ENCODE measurements at places on chromosomes 5 and 9.

- DNase-seq: no peak
Measured at GRCh38 chr5:135880278-135880677, 15.4 kb downstream of the IL9 start.

DNA sequence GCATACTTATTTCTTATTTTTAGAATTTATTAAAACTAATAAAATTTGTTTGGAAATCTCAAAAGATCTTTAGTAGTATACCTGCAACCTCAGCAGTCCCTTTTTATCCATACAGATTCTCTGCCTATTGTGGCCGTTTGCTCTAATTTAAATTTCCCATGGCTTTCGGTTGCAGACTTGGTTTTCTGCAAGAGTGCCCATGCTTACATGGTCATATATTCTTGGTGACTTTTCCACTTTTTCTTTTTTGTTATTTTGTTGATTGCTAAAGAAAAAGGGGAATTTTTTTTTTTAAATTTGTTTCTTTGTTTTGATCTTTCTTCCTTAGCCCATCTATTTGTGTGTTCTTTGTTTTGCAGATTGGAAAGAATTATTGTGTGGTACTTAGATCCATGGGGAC lies 20.6 kb downstream of the ZCCHC7 start:
- DNase-seq: no peak

DNA sequence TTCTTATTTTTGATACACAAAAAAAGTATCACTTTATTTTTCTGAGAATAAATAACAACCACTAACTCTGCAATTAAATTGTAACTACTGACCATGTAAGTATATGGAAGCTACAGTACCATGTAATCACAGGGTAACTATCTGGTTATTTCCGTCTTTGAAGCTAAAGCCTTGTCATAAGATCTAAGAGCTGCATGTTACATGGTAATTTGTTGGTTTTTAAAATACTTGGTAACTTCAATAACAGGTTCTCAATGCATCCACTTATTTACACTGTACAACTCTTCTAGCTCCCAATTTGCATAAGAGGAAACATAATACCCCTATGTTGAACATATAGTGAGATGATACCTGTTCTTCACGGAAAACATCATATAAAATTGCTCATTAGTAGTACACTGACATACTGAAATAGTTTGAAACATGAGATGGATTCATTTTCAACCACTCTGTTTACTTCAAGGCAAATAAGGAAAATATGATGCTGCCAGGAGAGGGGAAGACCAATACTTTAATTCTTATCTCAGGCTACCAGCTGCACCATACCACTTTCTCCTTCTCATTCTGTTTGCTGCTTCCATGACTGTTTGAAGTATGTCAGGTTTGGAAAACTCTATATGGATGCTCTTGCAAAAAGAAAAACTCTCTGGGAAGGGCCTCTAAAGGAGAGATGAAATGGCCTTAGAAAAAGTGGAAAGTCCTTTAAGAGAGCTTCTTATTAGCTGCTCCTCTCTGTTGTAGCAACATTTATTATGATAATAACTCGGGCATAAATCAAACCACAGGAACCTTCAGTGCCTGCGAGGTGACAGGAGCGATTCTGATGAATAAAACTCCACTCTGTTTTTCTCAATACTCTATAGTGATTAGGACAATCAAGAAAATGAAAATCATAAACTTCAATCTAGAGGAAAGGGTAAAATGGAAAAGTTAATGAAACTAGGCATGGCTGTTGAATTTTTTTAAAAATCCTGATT lies 150.2 kb downstream of the KIAA0825 start:
- no peak for DNase-seq

GRCh38 chr5:73640861-73641320 lies 14.9 kb downstream of the ARHGEF28 start:
- DNase-seq: no peak

- DNase-seq: no peak
Measured at GRCh38 chr9:8062459-8062858, 262.9 kb upstream of the DMAC1 start.

DNA sequence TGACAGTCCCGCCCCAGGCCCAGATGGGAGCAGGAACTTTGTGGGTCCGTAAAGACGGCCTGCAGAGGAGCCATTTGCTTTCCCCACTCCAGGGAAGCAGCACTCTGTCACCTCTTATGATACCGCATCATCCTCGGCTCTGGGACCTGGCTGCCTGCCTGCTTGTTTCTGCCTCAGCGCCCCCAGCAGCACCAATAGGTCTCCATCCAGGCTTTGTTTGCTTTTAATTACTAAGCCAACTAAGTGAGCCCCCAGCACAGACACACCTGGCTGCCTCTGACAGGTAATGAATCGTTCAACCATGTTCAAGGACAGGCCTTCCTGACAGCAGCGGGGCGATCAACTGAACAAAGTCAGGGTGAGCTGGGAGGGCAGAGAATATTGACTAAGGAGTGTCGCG lies 141.4 kb downstream of the C5orf15 start:
- no peak for DNase-seq

DNA sequence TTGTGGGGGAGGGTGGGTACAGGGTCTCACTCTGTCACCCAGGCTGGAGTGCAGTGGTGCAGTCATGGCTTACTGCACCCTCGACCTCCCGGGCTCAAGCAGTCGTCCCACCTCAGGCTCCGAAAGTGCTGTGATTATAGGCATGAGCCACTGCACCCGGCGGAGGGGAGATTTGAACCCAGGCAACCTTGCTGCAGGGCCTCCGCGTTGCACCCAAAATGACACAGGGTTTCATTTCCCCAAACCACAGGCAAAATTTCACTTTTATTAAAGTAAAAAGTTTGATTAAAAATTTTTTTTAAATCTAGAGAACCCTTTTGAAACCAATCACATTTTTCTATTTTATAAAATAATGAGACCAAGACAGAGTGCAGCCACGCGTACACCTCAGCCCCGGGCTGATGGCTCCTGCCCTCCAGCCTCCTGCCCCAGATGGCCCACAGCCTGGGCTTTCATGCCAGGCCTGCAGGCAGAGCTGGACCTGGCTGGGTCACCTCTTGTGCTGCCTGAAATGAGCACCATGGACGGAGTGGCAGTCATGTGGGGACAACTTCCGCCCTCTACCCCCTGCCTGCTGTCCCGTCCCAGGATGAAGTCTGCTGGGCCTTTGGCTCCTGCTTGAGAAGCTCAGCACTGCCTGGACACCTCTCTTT lies 30.5 kb downstream of the USP20 start:
- no peak for DNase-seq

GRCh38 chr5:92017776-92018175 lies 634.7 kb upstream of the ARRDC3 start:
- no peak for DNase-seq

DNA sequence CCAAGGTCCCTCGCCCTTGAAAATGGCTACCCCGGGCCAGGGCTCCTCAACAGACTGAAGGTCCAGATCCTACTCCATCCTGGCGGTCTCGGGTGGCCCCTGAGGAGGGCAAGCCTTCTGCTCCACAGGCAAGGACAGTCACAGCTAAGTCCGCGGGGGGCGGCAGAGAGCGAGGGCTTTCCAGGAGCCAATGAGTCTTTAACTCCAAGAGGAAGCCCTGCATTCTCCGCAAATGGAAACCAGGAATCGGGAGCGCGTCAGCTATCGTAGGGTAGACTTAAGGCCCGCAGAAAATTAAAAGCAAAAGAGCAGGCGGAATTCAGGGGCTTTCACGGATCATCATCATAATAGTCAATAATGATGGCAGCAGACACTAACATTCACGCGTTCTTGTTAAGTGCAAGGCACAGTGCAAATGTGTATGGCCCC lies 87.8 kb upstream of the TNFAIP8 start:
- peak; percentile 79 for DNase-seq

- DNase-seq: no peak
Measured at GRCh38 chr5:55902696-55903095, 51.5 kb downstream of the IL31RA start.

- no peak for DNase-seq
Measured at GRCh38 chr5:167664222-167664804, 627.1 kb upstream of the WWC1 start.

GRCh38 chr5:170439223-170439943 lies 50.2 kb upstream of the KCNMB1 start:
- no peak for DNase-seq

DNA sequence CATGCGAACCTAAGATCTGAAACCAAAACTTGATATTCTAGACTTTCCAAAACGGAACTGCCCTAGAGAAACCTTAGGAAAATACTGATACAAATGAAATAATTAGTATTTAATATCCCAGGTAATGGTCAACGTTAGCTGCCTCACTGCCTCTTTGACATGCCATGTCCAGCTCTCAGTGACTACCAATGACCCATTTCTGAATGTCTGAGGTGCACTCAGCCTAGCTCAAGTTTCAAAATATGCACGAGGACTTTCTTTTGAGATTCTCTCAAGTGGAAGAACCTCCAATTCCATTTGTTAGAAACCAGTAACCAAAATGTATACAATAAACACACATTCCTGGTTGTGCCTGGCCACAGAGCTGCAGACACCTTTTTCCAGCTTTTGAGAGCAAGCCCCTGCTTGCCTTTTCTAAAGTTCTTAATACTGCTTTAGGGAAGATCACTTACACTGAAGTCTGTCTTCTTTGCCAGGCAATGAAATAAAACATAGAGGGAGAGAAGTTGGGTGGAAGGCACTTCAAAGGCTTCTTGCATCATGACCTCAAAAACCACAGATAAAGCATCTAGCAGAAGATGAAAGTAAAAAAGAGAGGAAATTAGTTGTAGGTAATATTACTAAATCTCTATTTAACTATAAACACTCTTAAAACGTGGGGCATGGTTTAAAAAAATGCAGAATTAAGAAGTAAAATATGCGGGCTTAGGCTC lies 87.9 kb downstream of the MRPS27 start:
- peak; percentile 46 for DNase-seq

GRCh38 chr9:31210978-31211570 lies 1173.4 kb upstream of the ACO1 start:
- no peak for DNase-seq

DNA sequence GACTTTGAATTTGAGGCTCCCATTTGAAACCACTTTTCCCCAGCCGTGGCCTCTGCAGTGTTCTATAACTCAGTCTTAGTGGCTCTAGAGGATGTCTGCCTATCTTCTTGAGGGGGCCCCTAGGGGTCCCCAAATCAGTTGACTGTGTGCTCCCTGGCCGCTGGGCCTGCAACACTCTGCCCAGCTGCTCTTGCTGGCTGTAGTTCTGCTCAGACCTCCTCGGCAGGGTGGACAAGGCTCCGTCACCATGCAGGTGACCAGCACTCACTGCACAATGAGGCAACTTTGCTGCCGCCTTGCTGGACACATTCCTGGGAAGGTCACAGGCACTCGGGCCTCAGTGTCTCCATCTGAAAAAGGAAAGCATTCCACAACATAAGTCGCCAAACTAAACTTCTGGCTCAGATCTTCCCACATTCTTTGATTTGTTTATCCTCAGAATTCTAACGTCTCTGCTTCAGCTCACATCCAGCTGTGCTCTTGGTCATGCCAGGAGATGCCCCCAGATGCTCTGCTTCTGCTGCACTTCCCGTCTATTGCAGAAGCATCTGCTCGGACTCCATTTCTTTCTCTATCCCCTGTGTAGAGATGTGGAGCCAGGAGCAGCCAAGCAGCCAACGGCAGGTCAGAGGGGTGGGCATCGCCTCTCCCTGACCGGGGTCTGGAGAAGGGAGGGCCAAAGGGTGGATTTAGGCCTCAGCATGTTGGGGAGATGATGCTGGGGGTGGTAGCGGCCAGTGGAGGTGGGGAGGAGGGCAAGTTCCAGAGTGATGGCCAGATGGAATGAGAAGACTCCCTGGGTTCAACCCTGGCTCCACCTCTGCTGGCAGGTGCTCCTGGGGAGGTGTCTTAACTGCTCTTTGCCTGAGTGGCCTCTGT lies 133.6 kb downstream of the MVB12B start:
- DNase-seq: no peak

- DNase-seq: no peak
Measured at GRCh38 chr9:17594961-17595360, 16.1 kb downstream of the SH3GL2 start.

DNA sequence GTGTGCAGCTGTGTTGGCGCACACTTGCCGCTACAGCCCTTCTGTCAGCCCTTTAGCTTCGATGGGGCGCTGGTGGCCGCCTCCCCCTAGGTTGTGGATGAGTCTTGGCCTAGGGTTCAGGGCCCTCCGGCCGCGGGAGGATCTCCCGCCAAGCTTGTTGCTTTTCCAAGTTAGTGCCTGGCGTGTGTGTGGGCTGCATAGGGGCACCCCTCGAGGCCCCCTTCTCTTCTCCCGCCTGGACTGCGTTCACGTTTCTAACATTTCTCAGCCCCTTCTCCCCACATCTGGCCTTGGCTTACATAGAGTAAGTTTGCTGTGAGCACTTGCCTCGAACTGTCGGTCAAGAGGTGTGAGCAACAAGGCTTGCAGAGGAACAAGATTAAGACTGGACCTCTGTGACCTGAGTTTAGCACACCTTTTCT lies 413 bp upstream of the OXCT1 start:
- DNase-seq: no peak

DNA sequence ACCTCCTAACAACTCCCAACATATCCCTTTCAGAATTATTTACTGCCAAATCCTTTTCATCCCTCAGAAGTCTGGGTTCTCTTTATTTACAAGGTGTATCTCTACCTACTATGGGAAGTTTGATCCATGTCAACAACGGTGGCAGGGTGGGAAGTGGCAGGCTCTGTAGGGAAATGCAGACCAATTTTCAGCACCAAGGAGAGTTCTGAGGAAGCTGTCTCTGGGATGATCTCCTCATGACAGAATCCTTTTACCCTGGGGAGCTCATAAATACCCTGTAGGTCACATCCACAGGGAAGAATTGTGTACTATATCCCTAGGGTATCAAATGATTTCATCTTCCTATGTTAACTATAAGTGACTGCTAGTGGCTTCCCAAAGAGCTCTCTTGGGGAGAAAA lies 107.8 kb upstream of the NEK6 start:
- DNase-seq: no peak

DNA sequence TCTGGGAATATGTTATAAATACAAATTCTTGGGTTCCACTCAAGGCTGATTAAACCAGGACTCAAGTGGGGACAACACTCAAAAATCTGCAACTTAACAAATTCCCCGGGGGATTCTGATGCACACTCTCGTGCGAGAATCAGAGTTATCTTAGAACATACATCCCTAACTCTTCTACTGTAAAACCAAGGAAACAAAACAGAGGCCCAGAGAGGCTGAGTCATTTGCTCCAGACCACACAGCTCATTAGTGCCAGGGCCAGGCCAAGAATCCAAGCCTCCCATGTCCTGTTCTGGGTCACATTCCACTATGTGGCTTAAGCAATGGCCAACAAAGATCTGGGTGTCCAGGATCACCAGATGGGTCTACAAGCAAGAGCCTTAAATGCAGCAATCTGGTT lies 166.0 kb downstream of the ADAMTS12 start:
- no peak for DNase-seq

DNA sequence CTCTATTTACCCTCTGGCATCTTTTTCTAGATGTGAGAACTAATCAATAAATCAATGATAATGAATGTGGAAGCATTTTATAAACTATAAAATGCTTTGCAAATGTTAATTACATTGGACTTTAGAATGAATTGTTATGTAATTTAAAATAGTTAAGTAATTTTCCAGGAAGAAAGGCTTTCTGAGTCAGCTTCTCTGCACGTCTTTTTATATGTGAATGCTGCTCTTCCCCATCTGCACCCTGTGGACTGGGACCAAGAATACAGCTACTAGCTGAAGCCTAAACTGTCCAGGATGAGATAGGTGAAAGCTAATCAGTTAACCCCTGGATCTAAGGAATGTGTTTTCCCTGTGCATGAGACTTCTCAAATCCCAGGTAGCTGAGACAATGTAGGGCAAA lies 292.9 kb downstream of the NR3C1 start:
- DNase-seq: no peak

GRCh38 chr9:131762356-131762932 lies 22.6 kb upstream of the RAPGEF1 start:
- DNase-seq: peak; percentile 68

- DNase-seq: no peak
Measured at GRCh38 chr5:10488144-10488543, 46.5 kb downstream of the ROPN1L start.

All from CD4-positive, alpha-beta T cell treated with Interleukin-6 at 100 ng/mL for 8 hours (primary cell).